ENCODE measurements at places on chromosomes 5 and 9. TPM values are rescaled to one million over a fixed set of nuclear protein-coding genes. Genes with fewer than 3 reads are reported as not detected.

GRCh38 chr5:140480310-140481014 lies 67.0 kb upstream of the EIF4EBP3 start:
- peak; percentile 82 for DNase-seq

- DNase-seq: no peak
Measured at GRCh38 chr5:23523031-23523430, 15.6 kb downstream of the PRDM9 start.

- DNase-seq: no peak
Measured at GRCh38 chr5:11305245-11305644, 544.2 kb upstream of the DAP start.

DNA sequence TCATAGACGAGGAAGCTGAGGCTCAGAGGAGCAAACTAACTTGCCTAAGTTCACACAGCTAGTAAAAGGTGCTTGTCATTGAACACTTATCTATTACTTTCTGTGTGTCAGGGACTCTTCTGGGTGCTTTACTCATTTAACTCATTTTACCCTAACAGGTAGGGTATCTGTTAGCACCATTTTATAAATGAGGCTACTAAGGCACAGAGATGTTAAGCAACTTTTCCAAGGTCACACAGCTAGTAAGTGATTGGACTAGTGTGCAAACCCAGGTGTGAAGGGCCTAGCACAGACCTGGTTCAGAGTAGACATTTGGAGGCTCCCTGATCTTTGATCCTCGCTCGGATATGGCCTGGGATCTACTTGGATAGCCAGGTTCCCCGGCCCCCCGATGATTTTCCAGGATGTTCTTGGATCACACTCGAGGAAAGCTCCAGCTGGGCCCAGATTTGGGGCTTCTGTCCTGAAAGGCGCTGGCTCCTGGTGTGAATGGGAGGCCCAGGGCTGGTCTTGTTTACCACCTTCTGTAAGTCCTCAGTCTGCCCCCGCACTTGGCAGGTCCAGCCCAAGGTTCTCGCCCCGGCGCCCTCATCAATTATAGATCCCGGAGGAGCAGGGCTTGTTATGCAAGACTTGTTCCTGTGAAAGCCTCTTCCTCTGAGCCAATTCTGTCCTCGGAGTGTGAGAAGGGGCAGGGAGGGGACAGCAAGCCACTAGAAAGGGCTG lies 37.5 kb downstream of the GSN start:
- no peak for DNase-seq

GRCh38 chr9:123395689-123396511 lies 39.9 kb downstream of the CRB2 start:
- DNase-seq: no peak

GRCh38 chr5:53597894-53598293 lies 37.5 kb downstream of the NDUFS4 start:
- DNase-seq: no peak

- DNase-seq: no peak
Measured at GRCh38 chr9:85553475-85553874, 188.3 kb downstream of the AGTPBP1 start.

Gene WDR36
- 33.8 TPM for total RNA-seq

Gene FBXW11
- 44.7 TPM for total RNA-seq

Gene PIP5K1B
- total RNA-seq: 0.27 TPM

Gene ZNF483
- 1.8 TPM for total RNA-seq

Gene MOB3B
- not detected for total RNA-seq

Gene PCDHA11
- total RNA-seq: 0.12 TPM

Data from endothelial cell of umbilical vein (primary cell).